ENCODE measurements at places on chromosomes 3 and 15. TPM values are rescaled to one million over a fixed set of nuclear protein-coding genes. Genes with fewer than 3 reads are reported as not detected.

Gene CCNB2
- total RNA-seq = 61.3 TPM

Gene FETUB
- not detected for total RNA-seq

Gene GOLGA8Q
- total RNA-seq = 0.85 TPM

Gene CIP2A
- total RNA-seq = 35.1 TPM
